ENCODE measurements at places on chromosomes 3 and 15.

GRCh38 chr3:106610362-106610959 is 741.6 kb upstream of the CBLB start:
- DNase-seq, result no peak

- no peak for DNase-seq
Observed at GRCh38 chr15:75532413-75533250, 46.5 kb downstream of the PTPN9 start.

DNA sequence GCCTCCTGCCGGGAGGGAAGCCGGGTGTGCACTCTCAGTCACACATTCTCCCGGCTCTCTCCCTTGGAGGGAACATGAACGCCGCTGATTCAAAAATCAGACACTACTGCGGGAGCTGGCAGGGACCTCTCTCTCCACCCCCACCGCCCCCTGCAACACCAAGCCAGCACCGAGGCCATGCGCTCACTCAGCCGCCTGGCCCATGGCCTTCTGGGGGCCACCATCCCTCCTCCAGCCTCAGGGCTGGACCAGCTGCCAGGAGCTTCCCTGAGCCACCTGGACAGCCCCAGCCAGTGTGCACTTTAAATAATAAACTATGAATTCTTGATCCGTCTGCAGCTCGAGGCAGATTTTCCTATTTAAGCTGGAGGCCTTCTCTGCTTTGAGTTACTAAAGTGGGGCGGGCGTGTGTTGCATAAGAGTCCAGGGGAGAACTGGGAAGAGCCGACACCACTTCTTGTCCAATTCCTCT is 30.6 kb downstream of the ADAMTS17 start:
- no peak for DNase-seq

GRCh38 chr3:189588070-189588469 is 43.1 kb upstream of the TP63 start:
- DNase-seq, result no peak

DNA sequence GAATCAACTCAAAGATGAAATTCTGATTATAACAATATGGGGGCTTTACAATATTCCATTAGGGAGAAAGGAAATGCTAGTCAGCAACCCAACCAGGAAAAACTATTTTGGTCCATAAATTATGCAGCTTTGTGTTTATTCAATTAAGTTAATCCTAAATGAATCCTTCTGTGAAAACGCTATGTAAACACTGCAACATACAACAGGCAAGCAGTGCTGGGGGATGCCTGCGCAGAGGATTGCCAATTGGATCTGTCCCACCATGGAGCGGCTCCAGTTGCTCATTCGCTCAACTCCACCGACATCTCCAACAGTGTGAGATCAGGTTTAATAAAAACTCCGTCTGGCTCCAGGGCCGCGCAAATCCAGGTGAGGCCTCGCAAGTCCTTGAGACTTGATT is 290.5 kb upstream of the VEPH1 start:
- no peak for DNase-seq
